ENCODE measurements at places on chromosomes 4 and X.
A peak's percentile ranks its signal among the peaks of the same experiment; 100 is the strongest.

GRCh38 chr4:185793116-185793485, 18.9 kb downstream of the SORBS2 start:
- DNase-seq = no peak

DNA sequence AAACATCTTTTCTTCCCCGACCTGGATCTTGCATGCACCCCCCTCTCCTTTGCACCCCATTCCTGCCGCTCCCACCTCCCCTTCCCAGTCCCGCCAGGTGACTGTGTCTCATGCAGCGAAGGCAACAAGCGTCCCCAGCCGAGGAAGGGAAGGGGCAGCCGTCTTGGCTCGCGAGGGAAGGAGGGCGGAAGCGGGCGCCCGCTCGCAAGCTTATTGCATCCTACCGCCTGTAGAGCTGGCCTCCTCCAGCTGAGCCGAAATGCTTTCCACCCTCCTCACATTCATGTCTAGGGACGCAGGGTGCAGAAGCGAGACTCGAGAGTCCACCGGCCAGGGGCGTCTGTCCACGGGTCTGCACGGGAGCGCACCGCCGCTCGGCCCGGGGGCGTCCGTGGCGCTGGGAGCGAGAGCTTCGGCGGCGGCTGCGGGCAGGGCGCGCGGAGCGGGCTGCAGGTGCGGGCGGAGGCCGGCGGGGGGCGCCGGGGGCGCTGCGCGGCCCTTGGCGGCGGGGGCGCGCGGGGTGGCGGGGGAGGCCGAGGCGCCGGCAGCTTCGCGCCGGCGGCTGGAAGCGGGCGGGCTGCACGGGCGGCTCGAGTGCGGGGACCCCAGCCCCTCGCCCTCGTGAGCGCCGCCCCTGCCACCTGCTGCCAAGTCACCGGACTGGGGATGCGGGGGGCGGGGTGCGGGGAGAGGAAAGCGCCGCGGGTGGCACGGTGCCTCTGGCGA, at the start of gene KCNIP4:
KCNIP4 (minus strand) TSS at position 426 of the 726 bp plus-strand sequence.
- DNase-seq = no peak

GRCh38 chr4:128338634-128339355, 51.2 kb upstream of the PGRMC2 start:
- DNase-seq = peak; percentile 76

- no peak for DNase-seq
These were observed 44.0 kb upstream of the MXD4 start for GRCh38 chr4:2305766-2306501.

GRCh38 chrX:152086141-152086540, 52.2 kb downstream of the MAGEA10 start:
- DNase-seq = no peak
